ENCODE measurements at places on chromosomes 4 and X. TPM values are rescaled to one million over a fixed set of nuclear protein-coding genes. Genes with fewer than 3 reads are reported as not detected.

DNA sequence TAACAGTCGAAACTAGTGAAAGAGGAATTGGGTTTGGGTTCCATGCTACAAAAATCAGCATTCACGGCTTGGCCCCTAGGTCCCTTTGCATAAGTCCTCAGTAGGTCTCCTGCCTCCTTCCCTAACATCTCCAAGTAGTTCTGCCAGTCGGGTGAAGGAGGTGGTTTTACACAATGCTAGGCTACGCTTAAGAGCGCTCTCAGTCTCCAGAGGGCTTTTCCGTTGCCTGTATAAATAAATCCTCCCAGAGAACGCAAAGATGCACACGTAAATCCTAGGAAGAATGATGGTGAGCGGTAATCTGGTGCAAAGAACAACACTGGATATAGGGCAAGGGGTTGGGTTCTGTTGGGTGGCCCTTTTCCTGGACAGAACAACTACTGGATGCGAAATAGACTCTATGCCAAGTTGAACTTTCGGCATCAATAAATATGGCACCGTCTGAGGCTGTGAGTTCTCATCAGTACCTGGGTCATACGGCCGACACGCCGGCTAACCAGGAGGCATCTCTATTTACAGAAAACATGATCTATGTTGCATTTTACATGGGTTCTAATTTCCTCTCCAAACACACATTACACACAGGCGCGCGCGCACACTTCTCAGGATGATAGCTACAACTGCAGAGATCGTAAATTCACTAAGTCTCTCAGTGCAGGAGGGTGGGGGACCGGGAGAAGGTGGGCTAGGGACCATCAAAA is 1.3 kb downstream of the CAMK2D start:
- peak; percentile 62 for DNase-seq

Gene VGLL1
- total RNA-seq = not detected

Gene STATH
- total RNA-seq = not detected

Gene TBX22
- 0.53 TPM for total RNA-seq

GRCh38 chr4:137610960-137611359 is 78.7 kb upstream of the PCDH18 start:
- peak; percentile 35 for DNase-seq

GRCh38 chrX:6574762-6575161 is 39.8 kb upstream of the VCX3A start:
- peak; percentile 15 for DNase-seq
